CD8-positive, alpha-beta T cell (primary cell): ENCODE measurements at places on chromosomes 11 and 22.

GRCh38 chr22:23800297-23801237 lies 13.8 kb downstream of the SMARCB1 start:
- DNase-seq: no peak

DNA sequence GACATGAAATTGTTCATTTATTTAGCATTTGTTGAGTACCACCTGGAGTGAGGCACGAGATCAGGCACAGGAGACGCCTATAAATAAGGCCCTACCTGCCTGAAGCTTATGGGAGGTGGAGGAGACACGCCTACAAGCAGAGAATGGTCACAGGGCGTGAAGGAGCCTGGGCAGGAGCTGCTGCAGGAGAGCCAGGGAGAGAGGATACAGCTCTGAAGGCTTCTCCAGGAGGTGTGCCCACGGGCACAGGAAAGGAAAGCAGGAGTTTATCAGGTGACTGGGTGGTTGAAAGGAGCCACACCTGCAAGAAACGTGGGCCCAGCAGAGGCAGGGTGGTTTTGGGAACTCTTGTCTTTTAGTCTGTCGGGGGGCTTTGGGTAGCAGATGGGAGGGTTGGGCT lies 70.3 kb downstream of the BMAL1 start:
- no peak for DNase-seq

GRCh38 chr11:3056296-3057068 lies 741 bp downstream of the CARS1 start:
- peak; percentile 24 for DNase-seq

DNA sequence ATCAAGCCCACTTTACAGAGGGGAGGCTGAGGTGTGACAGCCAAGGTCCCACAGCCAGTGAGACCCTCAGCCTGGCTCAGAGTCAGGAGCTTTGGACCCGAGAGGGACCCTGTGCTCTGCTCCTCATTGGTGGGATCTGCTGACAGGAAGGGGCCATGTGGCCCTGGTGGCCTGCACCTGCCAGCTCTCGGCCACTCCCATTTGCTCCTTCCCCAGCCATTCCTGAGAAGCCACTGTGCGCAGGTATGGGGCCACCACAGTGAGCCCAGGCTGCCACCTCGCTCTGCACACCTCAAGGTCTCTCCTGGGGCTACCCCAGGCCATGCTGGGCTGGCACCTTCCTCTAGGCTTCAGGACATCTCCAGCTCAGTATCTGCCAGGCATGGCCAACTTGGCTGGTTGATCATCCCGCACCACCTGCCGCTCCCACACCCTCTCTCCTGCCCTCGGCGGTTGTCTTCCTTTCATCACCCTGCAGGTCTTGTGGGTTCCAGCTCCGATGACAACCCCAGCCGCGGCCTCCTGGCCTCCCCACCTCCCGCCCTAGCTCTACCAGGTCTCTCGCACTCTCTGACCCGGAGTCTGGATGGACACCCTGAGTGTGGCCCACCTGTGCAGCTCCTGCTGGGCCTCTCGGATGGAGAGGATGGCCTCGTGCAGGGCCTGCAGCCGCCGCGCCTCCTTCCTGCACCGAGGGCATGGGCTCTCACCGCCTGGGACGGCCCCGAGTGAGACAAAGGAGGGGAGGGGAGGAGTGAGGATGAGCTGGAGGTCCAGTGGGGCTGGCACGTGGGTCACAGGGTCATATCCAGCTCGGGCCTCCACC lies 32.2 kb upstream of the CARS1 start:
- no peak for DNase-seq

- no peak for DNase-seq
These were observed 11.9 kb downstream of the HIRA start for GRCh38 chr22:19419464-19420178.

GRCh38 chr11:73342633-73343032 lies 33.6 kb upstream of the RELT start:
- DNase-seq: no peak

DNA sequence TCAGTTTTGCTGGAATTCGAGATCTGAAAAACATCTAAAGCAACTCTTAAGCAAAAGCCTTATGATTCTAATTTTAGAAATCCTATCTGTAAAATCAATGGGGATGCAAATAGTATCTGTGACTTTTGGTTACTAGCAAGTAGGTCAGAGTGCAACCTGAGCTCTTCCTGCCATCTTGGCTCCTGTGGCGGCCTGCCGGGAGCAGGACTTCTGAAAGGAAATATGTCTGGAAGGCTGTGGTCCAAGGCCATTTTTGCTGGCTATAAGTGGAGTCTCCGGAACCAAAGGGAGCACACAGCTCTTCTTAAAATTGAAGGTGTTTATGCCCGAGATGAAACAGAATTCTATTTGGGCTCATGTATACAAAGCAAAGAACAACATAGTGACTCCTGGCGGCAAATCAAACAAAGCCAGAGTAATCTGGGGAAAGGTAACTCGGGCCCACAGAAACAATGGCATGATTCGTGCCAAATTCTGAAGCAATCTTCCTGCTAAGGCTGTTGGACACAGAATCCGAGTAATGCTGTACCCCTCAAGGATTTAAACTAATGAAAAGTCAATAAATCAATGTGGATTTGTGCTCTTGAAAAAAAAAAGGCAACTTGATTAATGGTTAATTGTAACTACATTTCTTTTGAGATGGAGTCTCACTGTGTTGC lies 1.7 kb downstream of the SAMM50 start:
- DNase-seq: no peak

DNA sequence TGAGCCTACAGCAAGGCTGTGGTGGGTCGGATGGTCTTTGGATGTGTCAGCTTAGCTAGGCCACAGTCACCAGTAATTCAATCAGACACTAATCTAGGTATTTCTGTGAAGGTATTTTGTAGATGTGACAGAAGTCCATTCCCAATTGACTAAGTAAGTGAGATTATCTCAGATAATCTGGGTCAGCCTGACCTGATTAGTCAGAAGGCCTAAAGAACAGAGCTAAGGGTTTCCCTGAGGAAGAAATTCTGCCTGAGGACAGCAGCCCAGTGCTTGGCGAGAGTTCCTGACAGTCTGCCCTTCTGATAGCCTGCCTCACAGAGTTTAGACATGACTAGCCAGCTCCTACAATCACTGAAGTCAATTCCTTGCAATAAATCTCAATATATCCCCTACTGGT lies 28.7 kb downstream of the GUCD1 start:
- DNase-seq: no peak

DNA sequence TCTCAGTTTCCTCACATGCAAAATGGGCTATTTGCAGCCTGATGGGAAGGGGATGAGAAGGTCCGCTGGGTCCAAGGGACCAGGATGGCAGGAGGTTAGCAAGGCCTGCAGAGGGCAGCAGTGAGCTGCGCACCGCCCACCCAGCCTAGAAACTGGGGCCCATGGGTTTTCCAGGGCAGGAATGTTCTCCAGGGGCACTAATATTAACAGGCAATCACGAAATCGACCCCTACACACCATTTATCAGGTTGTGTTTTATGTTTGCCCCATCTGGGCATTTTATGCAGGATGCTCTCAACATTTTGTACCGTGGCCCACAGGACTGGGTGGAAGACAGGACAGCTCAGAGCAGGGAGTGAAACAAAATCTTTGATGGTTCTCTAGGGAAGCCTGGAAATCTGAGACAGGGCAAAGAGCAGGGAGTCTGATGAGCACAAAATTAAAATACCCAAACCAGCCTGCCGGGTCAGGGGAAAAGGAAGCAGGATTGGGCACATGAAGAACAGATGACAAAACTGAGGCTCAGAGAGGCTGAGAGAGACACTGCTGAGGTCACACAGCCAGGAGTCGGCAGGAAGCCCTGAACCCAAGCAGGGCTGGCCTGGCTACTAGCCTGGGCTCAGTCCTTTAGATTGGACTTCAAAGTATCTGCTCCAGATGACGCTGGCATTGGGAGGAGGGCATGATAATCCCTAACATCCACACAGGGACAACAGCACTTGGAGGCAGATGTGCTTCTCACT lies 1.6 kb upstream of the BCR start:
- DNase-seq: peak; percentile 51

DNA sequence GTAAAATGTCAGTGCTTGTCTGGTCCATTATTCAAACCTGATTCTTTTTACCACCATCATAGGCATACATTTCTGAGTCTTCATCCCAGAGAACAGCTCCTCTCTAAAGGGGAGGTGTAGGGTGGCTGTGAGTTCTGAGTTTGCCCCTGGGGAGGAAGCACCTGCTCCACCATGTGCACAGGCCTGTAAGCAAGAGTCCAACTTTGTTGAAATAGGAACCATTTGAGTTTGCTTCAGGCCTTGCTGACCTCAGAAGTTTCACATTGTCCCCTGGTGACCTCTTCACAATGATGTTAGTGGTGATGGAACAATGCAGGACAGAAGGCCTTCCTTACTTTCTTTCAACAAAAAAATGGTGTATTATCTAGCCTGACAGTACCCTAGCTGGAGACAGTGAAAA lies 54.6 kb upstream of the TOP3B start:
- DNase-seq: no peak

DNA sequence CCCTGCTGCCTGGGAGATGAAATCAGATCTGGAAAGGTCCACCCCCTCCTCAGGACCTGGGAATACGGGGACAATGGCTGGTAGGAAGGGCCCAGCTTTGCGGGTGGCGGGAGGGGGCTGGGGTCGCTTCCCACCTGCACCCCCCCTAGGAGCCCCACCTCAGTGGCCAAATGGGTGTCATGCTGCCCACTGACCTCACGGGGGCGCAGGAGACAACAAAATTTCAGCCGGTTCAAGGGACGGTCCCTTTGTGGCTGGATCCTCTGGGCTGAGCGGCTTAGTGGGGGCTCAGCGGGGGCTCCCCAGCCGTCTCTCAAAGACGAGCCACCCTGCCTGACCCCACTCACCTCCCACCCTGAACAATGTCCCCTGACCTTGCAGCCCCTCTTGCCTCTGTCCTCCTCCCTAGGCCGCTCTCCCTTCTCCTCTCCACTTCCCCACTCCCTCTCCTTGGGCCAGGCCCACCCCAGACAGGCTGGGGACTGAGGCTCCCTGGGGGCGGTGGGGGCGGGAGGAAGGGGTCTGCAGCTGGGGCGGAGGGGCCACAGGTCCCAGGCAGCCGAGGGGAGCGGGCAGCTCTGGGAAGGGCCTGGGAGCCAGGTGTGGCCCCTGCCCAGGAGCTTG lies 39.3 kb upstream of the H19 start:
- DNase-seq: no peak

GRCh38 chr11:83827520-83827919 lies 541.4 kb upstream of the CCDC90B start:
- DNase-seq: no peak

DNA sequence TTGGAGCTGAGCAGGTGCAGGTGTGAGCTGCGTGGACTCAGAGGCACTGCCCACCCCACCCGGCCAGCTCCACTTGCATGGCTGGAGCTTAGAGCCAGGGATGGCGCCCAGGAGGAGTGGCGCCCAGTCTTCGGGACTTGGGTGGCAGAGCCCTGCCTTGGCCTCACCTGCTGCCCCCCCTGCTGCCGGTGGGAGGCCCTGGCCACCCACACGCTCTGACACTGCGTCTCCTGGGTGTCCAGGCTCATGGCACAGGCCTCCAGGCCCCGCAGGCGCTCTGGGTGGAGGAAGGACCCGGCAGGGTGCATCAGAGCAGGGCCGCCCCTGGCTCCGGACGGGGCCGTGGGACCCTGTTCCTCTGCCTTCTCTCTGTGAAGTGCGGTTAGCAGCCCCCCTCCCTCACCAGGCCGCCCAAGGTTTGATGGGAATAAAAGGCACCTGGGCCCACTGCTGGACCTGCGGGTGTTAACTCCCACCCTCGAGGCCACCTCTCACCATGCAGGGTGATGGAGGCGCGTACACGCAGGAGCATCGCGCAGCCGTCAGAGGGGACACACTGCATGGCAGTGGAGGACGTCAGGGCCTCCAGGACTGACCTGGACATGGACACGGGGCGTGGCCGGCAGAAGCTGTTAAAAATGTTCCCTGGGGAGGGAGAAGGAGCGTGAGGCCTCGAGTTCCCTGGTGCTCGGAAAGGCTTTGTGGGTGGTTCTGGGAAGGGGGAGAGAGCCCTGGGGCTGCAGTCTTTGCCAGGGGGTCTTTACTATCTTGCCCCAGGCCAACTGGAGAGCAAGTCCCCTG lies 11.8 kb downstream of the IL17REL start:
- no peak for DNase-seq

- no peak for DNase-seq
These were observed 7.2 kb downstream of the ELFN2 start for GRCh38 chr22:37419969-37420685.

- no peak for DNase-seq
These were observed 77.8 kb downstream of the MN1 start for GRCh38 chr22:27723708-27724107.

- peak; percentile 54 for DNase-seq
These were observed 10.8 kb upstream of the OR51D1 start for GRCh38 chr11:4626207-4627099.

DNA sequence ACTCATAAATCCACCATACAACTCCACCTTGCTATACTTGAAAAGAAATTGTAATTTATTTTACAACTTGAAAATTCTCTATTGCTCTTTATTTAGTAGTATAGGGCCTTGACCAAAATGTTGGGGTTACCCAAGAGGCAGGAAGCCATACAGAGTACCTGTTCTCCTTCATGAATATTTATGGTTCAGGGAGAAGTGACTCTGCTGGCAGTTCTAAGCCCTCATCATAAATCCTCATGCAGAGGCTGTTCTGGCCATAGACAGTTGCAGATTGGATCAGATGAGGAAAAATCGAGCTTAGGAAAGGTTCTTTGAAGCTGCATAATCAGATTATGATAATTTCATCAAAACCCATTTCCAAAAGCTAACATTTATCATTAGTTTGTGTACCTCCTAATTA lies 449.4 kb upstream of the TENM4 start:
- DNase-seq: no peak

GRCh38 chr11:76803023-76803422 lies 19.9 kb downstream of the TSKU start:
- DNase-seq: no peak

- no peak for DNase-seq
These were observed 2.5 kb upstream of the CENPM start for GRCh38 chr22:41949297-41949965.

DNA sequence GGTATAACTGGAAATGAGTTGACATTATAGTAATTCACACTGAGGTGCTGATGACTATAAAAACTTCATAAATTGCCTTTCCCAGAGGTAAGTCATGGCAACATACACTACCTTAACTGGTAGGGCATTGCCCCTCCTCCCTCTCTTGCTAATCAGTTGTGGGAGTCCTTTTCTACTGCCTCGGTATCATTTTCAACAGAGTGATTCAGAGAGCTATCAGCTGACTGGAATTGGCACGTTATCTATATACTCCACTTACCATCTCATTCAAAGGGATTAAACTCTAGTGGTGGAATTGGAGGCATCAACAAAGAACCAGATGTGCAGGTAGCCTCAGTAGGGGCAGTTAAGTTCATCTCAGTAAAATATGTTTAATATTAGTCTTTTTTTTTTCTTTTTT lies 8.0 kb upstream of the NUP160 start:
- DNase-seq: no peak

DNA sequence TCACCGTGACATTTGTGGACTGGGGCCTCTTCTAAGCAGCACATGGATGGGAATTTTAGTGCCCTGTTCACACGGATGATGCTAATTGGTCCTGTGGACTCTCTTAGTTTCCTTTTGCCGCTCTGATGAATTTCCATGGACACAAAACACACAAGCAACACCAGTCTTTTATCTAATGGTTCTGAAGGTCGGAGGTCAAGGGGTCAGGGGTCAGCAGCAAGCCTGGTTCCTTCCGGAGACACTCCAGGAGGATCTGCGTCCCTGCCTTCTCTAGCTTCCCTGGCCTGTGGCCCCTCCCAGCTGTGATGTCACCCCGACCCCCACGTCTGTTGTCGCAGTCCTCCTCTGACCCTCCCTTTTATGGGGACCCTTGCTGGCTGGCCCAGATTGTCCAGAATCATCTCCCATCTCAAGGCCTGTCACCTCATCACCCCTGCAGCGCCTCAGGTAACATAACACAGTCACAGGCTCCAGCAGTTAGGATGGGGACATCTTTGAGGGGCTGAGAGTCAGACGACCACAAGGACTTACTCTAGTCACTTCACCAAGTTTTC lies 6.8 kb downstream of the NADSYN1 start:
- DNase-seq: no peak
